Smooth muscle cell of the umbilical artery (primary cell): ENCODE measurements at places on chromosomes 3 and 15. TPM values are rescaled to one million over a fixed set of nuclear protein-coding genes. Genes with fewer than 3 reads are reported as not detected.

The FRMD5 gene
- total RNA-seq = 6.5 and 16.5 TPM in 2 replicates

The MOBP gene
- total RNA-seq = not detected in 2 replicates

The PRKCI gene
- 82.5 and 98.0 TPM in 2 replicates for total RNA-seq

The UROC1 gene
- total RNA-seq = not detected in 2 replicates

The NTRK3 gene
- 1.2 and 3.2 TPM in 2 replicates for total RNA-seq

The PROS1 gene
- 8.3 and 11.9 TPM in 2 replicates for total RNA-seq

The NEK10 gene
- 2.7 and 3.8 TPM in 2 replicates for total RNA-seq

The ADPGK gene
- 101 and 123 TPM in 2 replicates for total RNA-seq

The GOLGA6L4 gene
- 0.59 and 0.78 TPM in 2 replicates for total RNA-seq

The KCNAB1 gene
- under 0.01 and 3.5 TPM in 2 replicates for total RNA-seq

The SUSD5 gene
- 1.5 and 3.9 TPM in 2 replicates for total RNA-seq

The LMAN1L gene
- not detected in 2 replicates for total RNA-seq

The LAMB2 gene
- 896 and 1,055 TPM in 2 replicates for total RNA-seq

The ATP6V1A gene
- 75.0 and 123 TPM in 2 replicates for total RNA-seq

The SLC28A2 gene
- total RNA-seq = not detected in 2 replicates

The PLA1A gene
- 0.30 and 0.32 TPM in 2 replicates for total RNA-seq
